ENCODE measurements at places on chromosomes 11 and 22. TPM values are rescaled to one million over a fixed set of nuclear protein-coding genes. Genes with fewer than 3 reads are reported as not detected.

- no peak for DNase-seq
Observed at GRCh38 chr11:57638811-57639320, 10.8 kb downstream of the YPEL4 start.

- DNase-seq = no peak
Observed at GRCh38 chr11:103651341-103651998, 385.0 kb upstream of the DDI1 start.

DNA sequence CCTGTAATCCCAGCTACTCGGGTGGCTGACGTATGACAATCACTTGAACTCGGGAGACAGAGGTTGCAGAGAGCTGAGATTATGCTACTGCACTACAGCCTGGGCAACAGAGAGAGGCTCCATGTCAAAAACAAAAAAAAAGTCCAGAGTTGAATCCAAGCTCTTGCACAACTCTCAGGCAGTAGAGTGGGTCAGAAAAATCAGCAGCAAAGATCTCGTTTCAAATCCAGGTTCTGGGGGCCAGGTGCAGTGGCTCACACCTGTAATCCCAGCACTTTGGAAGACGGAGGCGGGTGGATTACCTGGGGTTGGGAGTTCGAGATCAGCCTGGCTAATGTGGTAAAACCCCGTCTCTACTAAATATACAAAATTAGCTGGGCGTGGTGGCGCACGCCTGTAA is 24.9 kb downstream of the CLPB start:
- no peak for DNase-seq

GLYATL2 gene
- not detected for polyA plus RNA-seq

CNTF gene
- not detected for polyA plus RNA-seq
